ENCODE measurements at places on chromosomes 2 and 18.

DNA sequence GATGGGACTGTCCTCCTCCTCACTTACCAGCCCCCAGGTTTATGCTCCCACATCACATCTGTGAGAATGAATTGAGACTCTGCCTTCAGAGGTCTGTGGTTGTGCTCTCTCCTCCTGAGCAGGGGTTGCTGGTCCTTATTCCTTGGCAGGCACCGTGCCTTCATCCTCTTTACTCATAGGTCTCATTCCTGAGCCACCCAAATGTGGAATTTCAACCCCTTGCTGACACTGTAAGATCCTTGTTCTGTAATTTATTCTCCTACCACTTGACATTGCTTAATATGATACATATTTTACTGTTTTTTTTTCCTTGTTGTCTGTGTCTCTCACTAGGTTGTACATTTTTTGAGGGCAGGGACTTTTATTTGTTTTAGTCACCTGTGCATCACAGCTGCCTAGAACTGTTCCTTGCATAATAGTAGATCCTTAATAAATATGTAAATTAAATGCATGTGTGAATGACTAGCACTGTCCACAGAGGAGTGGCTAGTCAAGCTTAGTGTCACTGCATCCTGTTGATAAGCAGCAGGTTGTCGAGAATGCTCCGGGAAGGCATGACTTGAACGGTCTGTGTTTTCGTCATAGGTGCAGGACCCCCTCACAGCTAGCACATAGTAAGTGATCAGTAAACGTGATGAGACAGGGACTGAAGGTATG is 180.6 kb downstream of the ZNF407 start:
- no peak for DNase-seq

DNA sequence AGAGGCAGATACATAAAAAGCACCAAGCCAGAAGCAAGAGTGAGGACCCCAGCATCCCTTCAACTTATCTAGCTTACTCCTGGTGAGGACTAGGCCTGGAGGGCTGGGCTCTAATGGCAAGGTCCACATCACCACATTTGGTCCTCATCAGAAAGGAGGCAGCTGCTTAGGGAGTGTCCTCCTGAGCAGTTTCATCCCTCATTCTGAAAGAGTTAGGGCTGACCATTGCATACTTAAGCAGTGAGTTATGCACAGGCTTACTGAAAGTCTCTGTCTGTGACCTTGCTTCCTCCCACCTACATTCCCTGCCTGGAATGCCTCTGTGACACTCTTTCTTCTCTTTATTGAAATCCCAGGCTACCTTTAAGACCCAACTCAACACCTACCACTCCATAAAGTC is 301.8 kb upstream of the ACVR2A start:
- DNase-seq = no peak

DNA sequence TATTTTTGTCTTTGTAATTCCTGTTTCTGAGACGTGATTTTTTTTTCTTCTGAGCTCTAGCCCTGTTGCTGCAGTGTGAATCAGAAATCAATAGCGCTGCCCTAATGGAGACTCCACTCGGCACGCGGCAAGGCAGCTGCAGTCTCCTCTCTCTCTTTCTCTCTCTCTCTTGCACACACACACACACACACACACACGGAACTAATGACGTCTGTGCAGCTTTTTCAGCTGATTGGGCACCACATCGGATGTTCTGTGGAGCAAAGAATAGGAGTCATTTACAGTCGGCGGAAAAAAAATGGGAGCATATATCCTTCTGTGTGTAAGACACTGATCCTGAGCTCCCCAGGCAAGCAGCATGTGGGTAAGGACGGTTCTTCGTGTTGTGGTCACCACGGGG is 2.0 kb upstream of the MYT1L start:
- DNase-seq = no peak

GRCh38 chr2:10561288-10562035 is 113.3 kb upstream of the ODC1 start:
- no peak for DNase-seq

GRCh38 chr2:3492951-3493614 is 26.2 kb downstream of the ADI1 start:
- peak; percentile 42 for DNase-seq

DNA sequence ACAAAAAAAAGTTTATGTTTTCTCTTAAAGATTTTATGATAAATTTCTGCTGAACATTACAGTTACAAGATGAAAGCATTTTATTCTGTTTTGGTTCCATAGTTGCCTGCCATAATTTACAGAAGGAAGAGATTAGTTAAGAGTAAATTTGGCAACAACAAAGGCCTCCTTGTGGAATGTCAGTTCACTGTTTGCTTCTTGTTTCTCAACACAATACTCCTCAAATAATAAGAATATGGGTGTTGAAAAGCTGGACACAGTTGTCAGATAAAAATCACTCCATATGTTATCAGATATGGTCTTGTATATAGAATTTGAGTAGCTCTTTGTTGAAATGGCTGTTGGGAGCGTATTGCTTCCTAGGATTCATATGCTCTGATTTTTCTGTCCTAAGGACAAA is 359.5 kb downstream of the CPS1 start:
- no peak for DNase-seq

- DNase-seq = no peak
Observed at GRCh38 chr2:230908092-230908594, 16.9 kb downstream of the GPR55 start.

GRCh38 chr2:225842939-225843338 is 443.4 kb downstream of the NYAP2 start:
- DNase-seq = no peak
